EL (cell line): ENCODE measurements at places on chromosomes 1 and 21.

DNA sequence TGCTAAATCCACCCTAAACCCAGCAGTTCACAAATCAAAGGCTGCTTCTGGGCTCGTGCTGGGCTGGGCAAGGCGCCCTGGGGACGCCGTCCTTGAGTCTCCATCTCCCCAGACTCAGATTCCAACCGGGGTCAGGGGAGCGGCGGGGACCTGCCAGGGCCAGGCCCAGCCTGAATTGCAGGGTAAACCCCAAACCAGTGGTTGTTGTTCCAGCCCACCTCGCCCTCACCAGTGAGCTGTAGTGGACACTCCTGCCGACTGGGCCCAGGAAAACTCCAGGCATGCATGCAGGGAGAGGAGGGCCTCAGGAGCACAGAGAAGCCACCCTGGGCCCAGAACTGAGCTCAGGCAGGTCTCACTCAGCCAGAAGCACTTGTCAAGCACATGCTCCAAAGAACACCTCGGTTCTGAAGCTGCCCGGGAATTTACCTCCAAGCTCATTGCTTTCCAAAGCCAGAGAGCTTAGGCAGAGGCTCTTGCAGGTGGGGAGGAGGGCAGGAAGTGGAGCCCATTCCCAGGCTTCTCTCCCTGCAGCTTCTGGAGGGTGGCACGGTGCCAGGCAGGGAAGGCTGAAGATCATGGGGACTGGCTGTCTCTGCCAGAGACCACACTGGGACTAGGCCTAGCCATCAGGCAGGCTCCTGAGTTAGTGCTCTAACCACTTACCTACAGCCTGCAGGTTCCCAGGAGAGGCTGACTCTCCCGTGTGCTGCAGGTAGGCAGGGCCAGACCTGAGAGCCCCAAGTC, 437.0 kb downstream of the MATN1 start:
- DNase-seq: no peak

GRCh38 chr1:225113265-225113664, 183.8 kb downstream of the DNAH14 start:
- no peak for DNase-seq

- peak; percentile 92 for DNase-seq
These were observed 63.7 kb downstream of the NAV1 start for GRCh38 chr1:201602413-201603265.

DNA sequence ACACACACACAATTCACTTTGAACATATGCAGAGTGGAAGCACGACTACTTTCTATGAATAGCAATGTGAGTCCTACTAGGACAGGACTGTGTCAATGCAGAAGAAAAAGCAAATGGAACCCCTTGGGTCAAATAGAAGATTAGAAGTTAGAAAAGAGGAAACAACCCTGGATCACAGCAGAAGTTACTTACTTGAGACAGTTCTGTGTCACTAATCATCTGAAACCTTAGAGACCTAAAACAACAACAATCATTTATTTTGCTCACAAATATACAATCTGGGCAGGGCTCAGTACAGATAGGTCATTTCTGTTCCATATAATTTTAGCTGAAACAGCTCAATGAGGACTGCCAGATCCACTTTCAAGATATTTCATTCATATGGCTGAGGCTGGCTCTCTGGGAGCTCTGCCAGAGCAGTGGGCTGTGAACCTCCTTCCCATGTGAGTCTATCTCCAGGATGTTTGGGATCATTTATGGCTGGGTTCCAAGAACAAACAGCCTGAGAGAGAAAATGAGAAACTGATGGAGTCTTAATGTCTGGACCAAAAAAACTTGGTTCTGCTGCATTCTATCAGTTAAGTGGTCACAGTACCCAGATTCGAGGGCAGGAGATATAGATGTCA, 42.5 kb upstream of the IL10 start:
- peak; percentile 67 for DNase-seq

- peak; percentile 67 for DNase-seq
These were observed 590 bp downstream of the CNN3 start for GRCh38 chr1:94926126-94926914.

- no peak for DNase-seq
These were observed 83.9 kb downstream of the USP24 start for GRCh38 chr1:55131218-55131617.

DNA sequence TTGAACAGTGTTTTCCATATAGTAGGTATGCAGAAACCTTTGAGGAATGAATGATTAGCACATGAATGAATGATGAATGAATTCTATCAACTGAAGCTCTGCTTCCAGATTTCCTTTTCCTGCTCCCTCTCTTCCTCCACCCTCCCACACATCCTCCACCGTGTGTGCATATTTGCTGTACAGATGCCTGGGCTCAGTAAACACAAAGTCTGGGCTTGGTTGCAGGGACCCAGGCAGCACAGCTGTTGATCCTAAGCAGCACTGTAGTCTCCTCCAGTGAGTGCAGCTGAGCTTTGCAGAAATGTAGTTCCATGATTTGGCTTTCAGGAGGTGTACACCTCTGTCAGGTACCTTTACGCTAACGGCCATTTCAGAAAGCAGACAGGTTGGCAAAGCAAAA, 611.7 kb downstream of the NUF2 start:
- DNase-seq: no peak

DNA sequence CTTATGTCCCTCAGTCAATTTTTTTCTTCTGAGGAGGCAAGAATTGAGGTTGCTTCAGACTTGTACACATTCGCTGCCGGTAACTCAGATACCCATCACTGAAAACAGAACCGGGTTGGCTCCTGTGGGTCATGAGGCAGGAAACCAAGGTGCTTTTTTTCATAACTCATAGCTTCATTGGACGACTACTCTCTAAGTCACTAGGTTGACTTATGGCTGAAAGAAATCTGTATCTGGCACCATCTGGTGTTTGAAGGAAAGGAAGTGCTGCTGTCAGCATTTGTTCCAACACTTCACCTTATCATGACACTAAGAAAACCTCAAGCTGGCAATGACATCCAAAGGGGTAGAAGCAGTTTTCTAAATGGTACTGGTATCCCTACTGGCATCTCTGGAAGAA, 82.3 kb downstream of the TBX19 start:
- DNase-seq: no peak

- no peak for DNase-seq
These were observed 27.3 kb upstream of the RNF19B start for GRCh38 chr1:32991819-32992488.
